ENCODE measurements at places on chromosomes 1 and 21. TPM values are rescaled to one million over a fixed set of nuclear protein-coding genes. Genes with fewer than 3 reads are reported as not detected.

KIAA0319L gene
- total RNA-seq = 28.3 TPM

GUCA2B gene
- not detected for total RNA-seq

ILDR2 gene
- 12.5 TPM for total RNA-seq

S100A10 gene
- 257 TPM for total RNA-seq

PATJ gene
- 13.9 TPM for total RNA-seq

NBPF10 gene
- total RNA-seq = 1.5 TPM
